ENCODE measurements at places on chromosomes 1 and 21.

DNA sequence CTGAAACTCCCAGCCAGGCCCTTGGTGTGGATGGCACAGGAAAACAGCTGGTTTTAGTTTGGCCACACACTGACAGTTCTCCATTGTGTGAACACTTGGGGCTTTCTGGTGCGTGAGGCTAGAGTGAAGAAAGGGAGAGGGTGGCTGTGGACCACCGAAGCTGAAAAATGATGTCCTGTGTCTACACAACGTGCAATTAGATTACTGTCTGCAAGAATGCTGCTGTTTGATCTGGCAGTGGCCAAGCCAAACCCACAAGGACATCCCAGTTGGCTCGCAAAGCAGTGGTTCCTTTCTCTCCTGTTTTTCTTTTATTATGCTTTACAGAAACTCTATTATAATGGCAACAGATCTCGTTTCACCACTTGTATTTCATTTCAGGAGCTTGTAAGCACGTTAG is 58.9 kb downstream of the ERG start:
- no peak for DNase-seq

DNA sequence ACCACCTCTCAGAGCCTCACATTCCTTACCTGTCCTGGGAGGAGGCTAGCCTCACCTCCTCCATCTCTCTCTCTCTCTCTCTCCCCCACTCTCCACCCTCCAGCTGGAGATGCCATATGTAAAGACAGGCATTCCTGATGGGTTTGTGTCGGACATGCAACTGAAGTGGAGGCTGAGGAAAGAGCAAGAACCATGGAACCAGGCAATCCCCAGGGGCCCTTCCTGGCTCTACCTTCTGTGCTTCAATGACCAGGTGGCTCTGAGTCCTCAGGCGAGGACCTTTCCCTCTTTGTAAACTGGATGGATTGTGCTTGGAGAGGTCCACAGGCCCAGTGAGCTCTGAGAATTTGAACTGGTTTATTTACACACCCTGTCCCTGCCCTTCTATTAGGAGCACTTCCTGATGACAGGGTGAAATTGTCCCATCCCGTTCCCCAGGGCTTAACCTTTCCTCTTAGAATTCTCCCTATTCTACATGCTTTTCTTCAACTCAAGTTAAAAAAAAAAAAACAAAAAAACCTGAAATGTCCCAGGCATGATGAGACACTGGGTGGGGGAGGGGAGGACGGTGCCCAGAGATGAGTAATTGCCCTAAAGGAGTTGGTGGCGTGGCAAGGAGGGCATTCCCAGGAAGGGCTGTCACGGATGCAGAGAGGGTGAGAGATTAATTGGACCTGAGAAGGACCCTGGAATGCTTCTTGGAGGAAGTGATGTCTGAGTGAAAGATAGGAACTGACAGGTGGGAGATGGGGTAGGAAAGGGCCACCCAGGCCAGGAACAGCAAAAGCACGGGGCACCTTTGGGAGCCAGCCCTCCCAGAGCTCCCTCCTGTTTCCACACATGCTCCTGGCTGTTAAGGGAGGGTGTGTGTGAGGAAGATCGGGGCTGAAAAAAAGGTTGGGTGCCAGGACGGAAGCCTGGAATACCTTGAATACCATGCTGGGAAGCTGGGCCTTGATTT is 50.2 kb upstream of the WASF2 start:
- no peak for DNase-seq

DNA sequence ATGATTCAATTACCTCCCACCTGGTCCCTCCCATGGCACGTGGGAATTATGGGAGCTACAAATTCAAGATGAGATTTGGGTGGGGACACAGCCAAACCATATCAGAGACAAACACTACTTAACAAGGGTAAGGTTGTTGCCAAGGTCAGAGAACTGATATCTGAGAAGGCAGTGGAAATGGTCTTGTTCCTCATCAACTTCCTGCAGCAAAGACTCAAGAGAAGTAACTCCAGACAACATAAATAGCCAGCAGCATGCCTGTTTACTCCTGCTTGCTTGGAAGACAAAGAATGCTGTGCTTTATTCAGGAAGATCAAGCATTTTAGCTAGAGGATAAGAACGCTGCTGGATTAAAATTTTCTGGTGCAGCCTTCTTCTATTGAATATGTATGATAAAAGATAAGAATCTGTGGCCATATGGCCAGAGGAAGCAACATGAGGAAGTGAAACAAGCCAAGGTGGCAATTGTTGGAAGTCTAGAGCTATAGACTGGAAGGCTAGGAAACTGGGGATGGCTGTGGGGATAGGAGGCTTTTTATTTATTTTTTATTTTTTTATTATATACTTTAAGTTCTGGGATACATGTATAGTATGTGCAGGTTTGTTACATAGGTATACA is 36.4 kb downstream of the DDAH1 start:
- no peak for DNase-seq

DNA sequence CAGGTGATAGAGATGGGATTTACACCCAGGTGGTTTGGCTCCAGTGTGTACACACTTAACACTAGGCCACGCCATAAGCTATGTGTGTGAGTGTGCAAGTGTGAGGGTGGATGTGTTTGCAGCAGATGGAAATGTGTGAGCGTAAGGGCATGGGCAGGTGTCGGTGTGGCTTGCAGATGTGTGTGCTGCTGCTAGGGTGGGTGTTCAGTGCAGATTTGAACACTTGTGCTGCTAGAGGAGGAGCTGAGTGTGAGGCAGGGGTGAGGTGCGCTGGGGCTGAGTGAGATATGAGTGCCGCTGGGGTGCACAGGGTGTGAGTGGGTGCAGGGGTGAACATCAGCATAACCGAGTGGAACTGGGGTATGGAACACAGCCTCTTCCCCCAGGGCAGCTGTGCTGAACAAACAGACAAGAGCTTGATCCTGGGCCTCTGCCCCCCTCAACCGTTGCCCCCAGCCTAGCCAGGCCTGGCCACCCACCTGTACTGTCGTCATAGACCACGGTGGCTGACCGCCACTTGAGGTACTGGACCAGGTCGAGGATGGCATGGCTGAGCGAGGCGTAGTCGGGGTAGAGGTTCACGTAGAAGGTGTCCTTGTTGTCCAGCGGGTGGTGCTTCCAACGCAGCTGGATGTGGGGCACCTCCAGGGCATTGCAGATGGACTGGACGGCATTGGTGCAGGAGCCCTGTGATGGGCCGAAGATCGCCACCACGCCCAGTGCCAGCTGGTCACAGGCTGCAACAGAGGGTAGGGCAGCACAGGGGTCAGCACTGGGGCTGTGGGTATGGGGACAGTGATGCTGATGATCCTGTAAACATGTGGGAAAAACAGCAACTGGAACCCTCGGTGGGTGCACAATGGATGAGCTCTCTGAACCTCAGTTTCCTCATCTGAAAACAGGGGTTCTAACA is 153.9 kb downstream of the GRIK3 start:
- DNase-seq, result no peak

DNA sequence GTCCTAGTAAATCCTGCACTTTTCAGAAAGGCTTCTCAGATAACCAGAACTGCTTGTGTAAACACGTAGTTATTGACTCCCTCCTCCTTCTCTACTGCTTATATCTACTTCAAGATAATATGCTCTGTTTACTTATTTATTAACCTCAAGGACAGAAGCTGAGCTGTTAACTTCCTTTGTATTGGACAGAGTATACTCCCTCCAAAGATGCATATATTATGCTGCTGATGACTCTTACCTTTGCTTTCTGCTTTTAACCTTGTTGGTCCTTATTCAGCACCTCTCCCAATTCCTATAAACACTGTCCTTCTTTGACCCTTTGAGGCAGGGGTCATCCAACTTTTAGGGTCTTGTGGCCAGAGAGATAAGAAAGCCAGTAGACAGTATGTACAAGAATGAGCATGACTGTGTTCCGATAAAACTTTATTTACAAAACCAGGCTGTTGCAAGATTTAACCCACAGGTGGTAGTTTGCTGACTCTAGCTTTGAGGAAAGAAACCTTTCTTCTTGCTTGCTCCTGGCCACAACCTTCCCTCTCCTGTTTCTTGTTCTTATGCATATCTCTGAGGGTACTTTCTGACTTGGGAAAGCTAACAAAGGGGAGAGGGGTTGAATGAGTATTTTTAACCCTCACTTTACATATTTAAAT is 4.9 kb downstream of the TPM3 start:
- no peak for DNase-seq

DNA sequence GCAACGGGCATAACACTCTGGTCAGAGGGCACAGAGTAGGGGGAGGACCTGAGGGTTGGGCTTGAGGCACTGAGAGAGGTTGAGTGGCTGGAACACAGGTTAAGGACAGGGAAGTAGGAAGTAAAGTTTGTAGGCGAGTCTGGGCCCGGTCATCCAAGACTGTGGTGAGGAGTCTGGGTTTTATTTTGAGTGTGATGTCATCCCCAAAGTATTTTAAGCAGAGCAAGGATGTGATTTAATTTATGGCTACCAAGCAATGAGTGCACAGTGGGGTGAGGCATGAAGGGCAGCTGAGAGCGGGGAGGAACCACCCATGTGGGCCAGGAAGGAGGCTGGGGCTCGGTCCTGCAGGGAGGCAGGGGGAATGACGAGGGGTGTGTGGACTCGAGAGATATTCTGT is 11.2 kb upstream of the VWA5B1 start:
- no peak for DNase-seq

- no peak for DNase-seq
These were observed 101.5 kb upstream of the TLR5 start for GRCh38 chr1:223244366-223245103.

GRCh38 chr1:10292188-10292587 is 81.8 kb downstream of the KIF1B start:
- DNase-seq, result no peak

DNA sequence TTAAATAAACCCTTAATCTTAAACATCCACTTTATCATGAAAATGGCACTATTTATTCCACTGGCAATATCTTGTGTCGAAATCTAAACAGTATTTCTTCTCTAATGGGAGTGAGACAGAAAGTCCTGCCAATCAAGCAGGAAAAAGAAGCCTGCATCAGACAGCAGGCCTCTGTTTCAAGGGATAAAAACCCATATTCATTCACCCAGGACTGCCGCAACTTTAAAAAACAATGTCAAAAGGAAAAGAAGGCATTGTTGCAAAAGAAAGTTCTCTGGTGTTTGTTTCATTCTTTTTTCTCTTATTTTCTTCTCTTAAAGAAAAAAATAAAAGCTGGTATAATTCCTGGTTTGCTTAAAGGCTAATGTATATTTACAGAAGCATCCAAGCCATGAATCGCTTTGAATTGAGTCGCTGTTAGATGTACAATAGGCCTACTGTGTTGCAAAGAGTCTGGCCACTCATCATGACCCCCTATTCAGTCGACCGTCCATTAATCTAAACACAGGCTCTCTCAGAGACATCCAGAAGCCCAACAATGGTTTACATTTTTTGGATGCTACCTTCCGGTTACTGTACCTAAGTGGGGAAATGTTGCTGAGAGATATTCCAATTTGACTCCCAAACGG is 48.7 kb upstream of the ZC3H11B start:
- DNase-seq, result no peak

DNA sequence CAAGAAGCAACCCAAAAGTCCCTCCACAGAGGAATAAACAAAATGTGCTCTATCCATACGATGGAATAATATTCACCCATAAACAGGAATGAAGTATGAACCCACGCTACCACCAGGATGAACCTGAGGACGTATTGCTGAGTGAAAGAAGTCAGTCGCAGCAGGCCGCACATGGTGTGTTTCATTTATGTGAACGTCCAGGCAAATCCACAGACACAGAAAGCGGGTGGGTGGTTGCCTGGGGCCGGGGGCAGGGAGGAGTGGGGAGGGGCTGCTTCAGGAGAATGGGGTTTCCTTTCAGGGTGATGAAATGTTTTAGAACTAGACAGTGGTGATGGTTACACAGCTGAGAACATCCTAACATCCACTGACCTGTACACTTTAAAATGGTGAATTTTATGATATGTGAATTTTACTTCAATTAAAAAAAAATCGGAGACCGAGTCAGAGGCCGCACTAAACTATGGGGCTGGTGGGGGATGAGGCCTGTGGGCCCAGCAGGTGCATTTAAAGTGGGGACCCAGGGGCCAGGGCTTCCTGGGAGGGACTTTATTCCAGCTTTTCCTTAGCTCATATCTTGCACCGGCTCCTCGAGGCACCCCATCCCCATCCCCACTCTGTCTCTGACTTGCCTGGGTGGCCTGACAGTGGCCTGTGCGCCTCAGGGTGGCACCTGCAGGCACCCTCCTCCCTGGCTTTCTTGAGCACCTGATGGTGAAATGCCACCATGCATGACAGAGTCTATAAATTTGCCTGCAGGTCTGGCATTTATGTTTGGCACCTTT is 392.6 kb upstream of the VAMP3 start:
- DNase-seq, result no peak

- no peak for DNase-seq
These were observed 86.5 kb upstream of the KCNJ15 start for GRCh38 chr21:38170283-38170682.

GRCh38 chr1:228318823-228319241 is 87.8 kb downstream of the TRIM11 start:
- DNase-seq, result no peak

DNA sequence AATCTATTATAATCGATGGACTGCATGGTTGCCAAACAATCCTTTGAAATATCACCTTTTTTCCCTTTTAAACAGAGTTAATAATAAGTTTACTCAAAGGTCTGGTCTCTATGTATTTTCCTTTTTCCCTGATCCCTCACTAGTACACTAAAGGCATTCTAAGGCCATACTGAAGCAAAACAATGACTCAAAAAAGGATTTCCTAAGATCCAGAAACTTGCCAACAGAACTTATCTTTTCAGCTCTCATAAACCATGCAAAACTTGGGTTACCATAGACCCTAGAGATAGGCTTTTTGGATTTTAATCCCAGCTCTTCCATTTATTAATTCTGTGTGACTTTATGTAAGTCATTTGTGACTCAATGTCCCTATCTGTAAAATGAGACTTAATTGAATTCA is 77.1 kb downstream of the IFI44 start:
- DNase-seq, result no peak

DNA sequence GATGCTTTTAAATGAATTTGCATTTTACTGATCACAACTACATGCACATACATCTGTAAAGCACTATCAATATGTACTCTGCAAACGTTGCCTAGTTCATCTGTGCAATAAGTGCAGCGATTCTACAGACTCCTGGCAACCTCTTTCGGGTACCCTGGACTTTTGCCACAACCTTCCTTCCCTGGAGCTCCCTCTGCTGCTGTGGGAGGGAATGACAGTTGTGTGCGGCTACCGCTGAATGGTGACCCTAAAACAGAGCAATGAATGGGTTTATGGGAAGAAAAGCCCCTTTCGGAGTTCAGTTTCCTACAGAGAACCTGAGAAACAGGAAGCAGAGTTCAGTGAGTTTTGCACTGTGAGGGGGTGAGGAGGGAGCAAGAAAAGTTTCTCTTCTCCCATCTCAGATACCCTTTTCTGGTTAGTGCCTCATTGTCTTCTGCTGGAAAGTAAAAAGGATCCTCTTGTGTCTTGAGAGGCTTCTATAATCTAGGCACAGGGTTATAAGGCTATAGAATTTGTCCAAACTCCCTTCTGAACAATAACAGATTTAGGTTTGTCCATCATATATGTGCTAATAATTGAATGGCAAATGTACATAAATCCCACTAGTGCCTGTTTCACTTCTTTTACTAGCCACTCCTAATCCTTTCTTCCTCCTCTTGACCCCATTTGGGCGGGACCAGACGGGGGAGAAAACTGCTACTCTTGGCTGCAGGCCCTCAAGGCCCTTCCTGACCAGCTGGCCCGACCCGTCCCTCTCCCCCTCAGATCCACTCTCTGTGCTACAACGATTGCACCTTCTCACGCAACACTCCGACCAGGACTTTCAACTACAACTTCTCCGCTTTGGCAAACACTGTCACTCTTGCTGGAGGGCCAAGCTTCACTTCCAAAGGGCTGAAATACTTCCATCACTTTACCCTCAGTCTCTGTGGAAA is 19.8 kb upstream of the SARS1 start:
- no peak for DNase-seq

All from stimulated activated CD4-positive, alpha-beta T cell treated with anti-CD3 and anti-CD28 coated beads, Interleukin-1b, Interleukin-23, amount 100 ng/mL, for 1 hour (primary cell).